ENCODE measurements at places on chromosomes 4 and X.

GRCh38 chrX:24298191-24298590 is 15.7 kb downstream of the SUPT20HL2 start:
- DNase-seq = no peak

DNA sequence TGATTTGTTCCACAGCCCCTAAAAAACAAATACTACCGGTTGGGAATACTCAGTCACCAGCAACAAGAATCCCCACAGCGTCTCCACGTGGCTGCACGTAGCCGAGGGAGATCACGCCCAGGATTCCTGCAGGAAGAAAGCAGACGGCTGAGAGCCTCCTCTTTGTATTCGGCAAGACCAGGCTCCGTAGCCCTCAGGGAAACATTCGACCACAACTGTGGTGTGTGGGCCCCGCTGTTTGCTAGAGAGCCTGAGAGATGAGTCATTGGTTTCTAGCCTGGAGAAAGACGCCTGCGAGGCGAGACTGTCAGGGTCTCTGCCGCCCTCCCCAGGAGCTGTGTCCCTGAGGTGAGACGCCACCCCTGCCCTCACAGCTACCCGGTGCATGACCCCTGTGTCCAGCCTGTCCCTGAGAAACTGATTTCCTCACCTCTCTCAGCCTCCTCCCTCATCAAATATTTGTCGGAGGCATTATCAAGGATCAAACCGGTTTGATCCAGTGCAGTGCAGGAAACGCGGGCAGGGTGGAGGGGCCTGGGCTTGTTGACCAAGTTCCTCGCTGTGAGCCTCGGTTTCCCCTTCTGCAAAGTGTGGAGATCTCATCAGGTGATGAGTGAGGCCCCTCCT is 4.7 kb upstream of the S100P start:
- peak; percentile 71 for DNase-seq

DNA sequence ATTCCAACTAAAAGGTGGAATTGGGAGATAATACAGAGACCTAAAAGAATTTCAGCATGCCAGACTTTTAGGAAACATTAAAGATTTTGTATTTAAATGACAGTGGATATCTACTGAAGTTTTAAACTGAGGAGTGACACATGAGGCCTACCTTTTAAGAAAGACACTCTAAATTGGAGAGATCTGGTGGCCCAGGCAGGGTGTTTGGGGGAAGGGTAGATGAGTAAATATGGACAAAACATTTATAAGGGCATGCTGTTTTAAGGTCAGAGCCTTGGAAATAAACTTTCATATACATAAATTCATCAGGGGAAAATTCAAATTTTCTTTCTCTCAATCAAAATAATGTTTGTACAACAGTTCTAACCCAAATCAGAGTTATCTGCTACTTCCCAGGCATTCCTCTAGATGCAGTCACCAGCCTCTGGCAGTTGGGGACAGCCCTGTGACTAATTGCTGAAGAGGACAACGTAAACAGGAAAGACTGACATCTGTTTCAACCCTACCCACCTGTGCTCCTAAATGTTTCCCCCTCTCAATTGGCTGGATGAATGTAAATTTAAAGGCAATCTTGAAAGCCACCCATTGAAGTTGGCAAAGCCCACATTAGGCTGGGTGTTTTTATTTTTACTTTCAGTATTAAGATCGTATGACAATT is 1646.9 kb upstream of the ADGRL3 start:
- DNase-seq = no peak

GRCh38 chrX:38108364-38108763 is 102.0 kb downstream of the SYTL5 start:
- no peak for DNase-seq

GRCh38 chrX:155169881-155170280 is 46.4 kb upstream of the VBP1 start:
- DNase-seq = no peak

GRCh38 chr4:56619160-56619559 is 61.9 kb downstream of the HOPX start:
- DNase-seq = peak; percentile 5

GRCh38 chr4:86960557-86960961 is 25.7 kb downstream of the AFF1 start:
- DNase-seq = no peak

- no peak for DNase-seq
Measured at GRCh38 chr4:4618847-4619246, 77.0 kb upstream of the STX18 start.

- no peak for DNase-seq
Measured at GRCh38 chr4:136927172-136927571, 605.1 kb downstream of the PCDH18 start.

- DNase-seq = no peak
Measured at GRCh38 chr4:104235967-104236366, 258.7 kb downstream of the CXXC4 start.

GRCh38 chr4:73609706-73610105 is 10.5 kb downstream of the RASSF6 start:
- no peak for DNase-seq

DNA sequence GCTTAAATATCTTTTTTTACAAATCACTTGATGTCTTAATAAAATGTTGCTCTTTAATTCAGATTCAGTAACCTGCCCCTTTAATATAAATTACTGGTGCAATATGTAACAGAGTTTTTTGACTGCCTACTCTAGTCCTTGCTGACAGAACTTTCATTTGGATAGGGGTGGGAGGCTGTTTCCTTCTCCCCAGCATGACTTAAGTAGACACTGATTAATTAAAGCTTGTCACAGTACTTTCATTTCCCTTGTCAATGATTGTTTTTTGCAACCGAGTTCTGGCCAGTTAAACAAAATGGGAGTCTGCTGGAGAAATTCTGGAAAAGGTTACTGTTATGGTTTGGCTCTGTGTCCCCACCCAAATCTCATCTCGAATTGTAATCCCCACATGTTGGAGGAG is 37.3 kb upstream of the BBS12 start:
- no peak for DNase-seq

DNA sequence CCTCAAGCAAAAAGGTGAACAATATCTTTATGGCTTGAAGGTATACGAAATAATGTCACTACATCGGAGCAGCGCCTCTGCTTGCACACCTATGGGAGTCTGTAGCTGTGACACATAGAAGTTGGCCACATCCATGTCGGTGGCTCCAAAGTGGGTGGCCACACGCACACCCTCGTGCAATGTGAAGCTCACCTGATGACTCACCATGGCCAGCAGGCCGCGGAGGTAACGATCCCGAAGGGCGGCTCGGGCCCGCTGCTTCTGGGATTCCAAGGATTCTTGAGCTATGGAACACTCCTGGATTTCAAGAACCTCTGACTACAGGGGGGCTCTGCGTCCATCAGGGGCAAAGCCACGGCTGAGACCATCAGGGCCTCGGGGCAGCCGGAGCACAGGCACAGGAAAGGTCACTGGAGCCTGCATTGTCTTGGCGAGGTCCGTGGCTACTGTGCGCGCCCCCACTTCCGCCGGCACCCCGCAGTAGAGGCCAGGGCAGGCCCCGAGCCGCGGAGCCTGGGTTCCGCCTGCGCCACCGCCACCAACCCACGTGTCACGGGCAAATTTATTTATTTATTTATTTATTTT is 25.2 kb downstream of the NYX start:
- DNase-seq = no peak

DNA sequence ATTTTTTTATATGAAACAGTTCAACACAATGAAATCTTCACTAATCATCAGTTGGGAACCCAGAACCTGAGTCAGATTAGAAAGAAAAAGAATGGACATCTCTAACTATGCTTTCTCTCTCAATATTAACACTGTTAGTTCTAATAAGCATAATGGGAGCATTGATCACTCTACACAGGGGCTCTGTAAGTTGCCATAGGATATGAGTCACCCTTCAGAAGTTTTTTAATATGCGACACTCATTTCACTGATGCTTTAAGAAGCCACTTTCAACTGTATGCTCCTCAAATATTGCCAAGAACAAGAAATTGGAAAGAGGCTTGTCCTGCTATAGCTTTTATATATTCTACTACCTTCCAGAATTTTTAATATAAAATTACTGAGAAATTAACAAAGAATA is 187.0 kb downstream of the AASDH start:
- DNase-seq = no peak

GRCh38 chr4:113043591-113043990 is 5.9 kb upstream of the ANK2 start:
- DNase-seq = no peak

DNA sequence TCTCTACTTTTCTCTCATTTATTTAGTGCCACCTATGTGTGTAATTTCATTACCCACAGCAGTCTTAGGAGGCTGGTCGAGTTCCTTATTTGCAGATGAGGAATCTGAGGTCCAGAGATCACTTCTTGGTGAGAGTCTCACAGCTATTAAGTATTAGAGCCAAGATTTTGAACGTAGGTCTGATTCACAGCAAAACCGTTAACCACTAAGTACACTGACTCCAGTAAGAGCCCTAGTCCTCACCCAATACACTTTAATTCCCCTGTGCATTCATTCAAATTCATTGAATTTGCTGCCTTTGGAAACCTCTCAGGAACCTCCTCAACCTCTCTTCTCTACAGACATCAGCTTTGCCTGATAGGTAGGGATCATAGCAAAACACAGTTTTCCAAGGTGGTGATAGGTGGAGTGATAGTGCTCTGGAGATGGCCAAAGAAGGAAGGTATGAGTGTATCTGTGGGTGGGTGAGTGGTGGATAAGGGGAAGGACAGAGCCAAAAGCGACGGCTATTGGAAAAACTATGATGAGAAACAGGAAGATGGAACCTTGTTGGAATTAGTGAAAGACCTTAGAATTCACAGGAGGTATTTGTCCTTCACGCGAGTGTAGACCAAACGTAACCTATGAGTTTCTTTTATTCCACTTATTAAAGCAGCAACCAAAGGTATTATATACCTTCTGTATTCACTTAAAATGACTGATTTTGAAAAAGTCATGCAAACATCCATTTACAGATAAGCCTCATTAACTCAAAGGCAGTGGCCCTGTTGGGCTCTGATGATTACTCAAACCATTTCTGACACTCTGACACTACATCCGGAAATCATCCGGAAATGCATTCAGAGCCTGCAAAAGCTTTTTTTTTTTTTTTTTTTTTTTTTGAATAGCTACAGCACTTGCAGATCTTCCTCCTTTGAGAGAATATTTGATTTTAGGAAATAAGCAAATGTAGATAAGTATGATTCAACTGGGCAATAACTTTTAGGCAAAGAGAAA is 6.3 kb downstream of the FMR1 start:
- peak; percentile 39 for DNase-seq

GRCh38 chr4:116180157-116180601 is 905.2 kb downstream of the TRAM1L1 start:
- no peak for DNase-seq

- no peak for DNase-seq
Measured at GRCh38 chr4:154781983-154782293, 866 bp downstream of the RBM46 start.

GRCh38 chrX:20374450-20374849 is 107.7 kb upstream of the RPS6KA3 start:
- DNase-seq = no peak

- no peak for DNase-seq
Measured at GRCh38 chrX:29196501-29196900, 609.3 kb downstream of the IL1RAPL1 start.

- DNase-seq = no peak
Measured at GRCh38 chrX:49066278-49066677, 7.5 kb downstream of the CCDC120 start.

GRCh38 chr4:125382995-125383394 is 68.2 kb downstream of the FAT4 start:
- no peak for DNase-seq

GRCh38 chr4:183147983-183148382 is 48.9 kb downstream of the WWC2 start:
- no peak for DNase-seq

DNA sequence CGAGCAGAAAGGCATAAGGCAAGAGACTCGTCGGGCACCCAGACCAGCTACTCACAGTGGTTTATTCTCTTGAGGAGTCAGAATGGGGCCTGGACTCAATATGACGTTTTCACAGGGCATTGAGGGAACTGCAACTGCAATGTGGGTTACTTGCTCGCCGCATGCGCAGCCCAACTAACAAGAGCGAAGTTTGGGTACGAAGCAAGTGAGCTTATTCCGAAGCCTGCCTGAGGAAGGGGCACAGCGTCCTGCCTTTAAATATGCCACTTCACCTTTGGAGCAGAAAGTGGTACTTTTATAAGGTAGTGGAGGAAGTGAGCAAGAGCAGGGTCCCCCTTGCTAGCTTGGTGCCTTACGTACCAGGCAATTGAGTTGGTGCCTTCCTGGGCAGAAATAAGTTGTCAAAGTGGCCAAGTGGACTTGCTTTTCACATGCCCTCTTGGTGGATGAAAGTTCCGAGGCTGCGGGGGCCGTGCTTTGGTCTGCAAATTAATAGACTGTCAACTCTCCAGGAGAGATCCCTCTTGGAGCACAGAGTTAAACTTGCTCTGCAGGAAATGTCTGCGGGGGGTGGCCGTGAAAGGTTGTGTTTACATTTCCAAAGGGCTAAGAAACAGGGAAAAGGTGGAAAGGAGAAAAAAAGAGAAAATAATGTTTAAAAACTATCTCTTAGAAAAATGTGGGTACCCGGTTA is 480.4 kb downstream of the TRIML1 start:
- no peak for DNase-seq

- DNase-seq = no peak
Measured at GRCh38 chr4:140266958-140267568, 106.4 kb upstream of the SCOC start.

DNA sequence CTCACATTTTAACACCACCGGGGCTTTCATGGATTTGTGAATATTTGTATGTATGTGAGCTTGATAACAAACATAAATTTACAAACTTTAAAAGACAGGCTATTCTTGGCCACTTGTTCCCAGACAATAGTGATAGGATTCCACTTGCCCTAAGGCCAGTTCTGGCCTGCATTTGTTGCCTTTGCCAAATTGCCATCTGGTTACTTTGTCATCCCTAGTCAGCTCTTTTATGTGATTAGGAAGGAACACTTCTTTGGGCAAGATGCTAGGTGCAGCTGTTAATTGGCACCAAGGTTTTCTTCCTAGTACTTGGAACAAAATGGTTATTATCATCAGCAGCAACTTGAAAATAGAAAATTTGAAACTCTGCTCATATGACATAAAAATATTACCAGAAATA is 63.3 kb downstream of the CCSER1 start:
- DNase-seq = no peak

DNA sequence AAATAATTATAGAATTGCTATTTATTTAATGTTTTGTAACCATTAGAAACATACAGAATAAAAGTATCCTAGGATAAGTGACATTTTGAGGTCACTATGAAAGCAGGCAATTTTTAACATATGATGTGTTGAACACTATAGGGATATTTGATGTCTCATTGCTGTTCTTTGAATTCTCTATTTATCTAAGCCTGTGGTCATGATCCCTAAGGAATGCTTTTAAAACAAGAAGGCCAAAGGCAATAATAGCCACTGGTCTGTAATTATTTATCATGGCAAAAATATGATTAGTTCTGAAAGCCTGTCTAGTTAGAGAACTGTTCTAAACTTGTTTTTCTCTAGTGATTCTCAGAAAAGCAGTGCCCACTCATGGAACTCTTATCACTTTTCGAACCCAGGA is 186.6 kb downstream of the RPA4 start:
- no peak for DNase-seq

DNA sequence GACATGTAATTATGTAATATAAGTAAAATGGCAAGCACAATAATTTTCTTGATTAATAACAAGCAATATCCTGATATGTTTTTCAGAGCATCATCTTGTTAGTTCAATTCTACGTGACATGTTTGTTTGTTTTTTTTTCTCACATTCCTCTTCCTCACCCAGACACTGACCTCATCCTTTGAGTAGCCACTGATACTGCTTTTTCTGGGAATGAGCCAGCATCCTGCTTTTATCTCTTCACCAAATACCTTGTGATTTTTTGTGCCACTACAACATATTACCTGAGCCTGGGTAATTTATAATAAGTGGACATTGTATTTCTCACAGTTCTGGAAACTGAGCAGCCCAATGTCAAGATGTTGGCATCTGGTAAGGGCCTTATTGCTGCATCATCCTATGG is 484.0 kb downstream of the NAF1 start:
- DNase-seq = no peak

Data from Jurkat, Clone E6-1 (cell line).